Caudate nucleus (tissue), 63 donors: ENCODE measurements at places on chromosomes 3 and 15.

- DNase-seq = no peak
These were observed 58.9 kb downstream of the SNRK start for GRCh38 chr3:43345246-43345645.

DNA sequence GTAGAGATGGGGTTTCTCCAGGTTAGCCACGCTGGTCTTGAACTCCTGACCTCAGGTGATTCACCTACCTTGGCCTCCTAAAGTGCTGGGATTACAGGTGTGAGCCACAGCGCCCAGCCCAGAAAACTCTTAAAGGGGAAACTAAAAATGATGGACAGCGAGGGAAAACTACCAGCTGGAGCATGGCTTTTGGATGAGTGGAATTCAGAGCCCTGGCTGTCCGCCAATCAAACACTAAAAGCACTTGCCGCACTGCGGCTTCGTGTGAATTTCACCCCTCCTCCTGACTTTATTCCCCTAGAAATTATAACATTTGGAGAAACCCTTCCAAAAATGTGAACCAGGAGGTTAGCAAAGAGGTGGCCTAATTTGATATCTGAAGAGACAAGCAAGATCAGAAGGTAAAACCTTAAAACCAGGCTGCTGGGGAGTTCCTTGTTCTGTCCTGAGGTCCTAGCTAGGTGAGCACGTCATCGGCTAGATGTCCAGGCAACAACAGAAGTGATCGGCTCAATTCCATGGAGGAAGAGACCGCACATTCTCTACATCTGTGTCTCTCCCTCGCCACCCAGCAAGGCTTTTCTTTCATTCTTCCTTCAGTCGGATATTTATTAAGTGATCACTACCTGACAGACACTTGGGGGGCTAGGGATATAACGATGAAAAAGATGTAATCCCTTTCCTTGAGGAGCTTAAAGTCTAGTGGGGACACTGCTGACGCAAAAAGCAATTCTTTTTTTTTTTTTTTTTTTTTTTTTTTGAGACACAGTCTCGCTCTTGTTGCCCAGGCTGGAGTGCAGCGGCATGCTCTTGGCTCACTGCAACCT, 1.7 kb downstream of the TM4SF19 start:
- DNase-seq = no peak

- DNase-seq = no peak
These were observed 52.2 kb upstream of the ACTC1 start for GRCh38 chr15:34847598-34847997.

DNA sequence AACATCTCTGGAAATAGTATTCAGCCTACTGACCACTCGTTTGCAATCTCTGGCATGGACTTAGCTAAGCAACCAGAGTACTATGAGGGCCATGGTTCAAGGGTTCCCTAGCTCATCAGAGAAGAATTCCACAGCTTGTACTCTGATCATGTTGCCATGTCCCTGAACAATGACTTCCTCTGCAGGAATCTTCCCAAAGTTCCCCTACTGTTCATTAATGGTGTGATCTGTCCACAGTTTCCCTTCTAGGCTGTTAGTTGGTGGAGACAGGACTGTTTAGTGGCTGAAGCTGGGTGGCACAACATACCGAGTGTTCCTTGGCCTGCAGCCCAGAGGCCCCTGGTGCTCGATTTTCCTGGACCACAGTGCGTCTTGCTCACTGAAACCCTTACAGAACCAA, 44.4 kb upstream of the GALNT15 start:
- no peak for DNase-seq

DNA sequence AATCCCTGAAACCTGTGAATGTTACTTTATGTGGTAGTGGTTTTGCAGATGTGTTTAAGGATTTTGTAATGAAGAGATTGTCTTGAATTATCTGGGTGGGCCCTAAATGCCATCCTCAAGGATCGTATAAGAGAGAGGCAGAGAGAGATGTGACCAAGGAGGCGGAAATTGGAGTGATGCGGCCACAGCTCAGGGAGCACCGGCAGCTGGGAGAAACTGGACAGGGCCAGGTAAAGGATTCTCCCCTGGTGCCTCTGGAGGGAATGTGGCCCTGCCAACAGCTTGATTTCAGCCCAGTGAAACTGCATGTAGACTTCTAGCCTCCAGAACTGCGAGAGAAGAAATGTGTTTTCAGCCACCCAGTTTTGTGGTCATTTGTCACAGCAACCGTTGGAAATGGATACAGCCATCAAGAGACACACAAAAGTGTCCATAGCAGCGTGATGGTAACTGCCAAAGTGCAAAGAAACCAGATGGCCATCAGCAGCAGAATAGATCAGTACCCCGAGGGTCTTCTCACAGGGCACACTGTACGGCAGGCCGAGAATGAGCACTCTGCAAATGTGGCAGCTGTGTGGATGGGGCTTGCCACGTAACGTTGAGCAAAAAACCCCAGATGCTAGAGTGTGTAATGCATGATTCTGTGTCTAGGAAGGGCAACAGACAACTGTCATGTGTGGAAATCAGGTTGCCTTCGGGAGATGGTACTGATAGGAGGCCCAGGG, 12.2 kb downstream of the APBA2 start:
- no peak for DNase-seq

- no peak for DNase-seq
These were observed 15.2 kb downstream of the RFTN1 start for GRCh38 chr3:16498130-16498890.

GRCh38 chr15:73394782-73395181, 26.0 kb upstream of the HCN4 start:
- DNase-seq = no peak

DNA sequence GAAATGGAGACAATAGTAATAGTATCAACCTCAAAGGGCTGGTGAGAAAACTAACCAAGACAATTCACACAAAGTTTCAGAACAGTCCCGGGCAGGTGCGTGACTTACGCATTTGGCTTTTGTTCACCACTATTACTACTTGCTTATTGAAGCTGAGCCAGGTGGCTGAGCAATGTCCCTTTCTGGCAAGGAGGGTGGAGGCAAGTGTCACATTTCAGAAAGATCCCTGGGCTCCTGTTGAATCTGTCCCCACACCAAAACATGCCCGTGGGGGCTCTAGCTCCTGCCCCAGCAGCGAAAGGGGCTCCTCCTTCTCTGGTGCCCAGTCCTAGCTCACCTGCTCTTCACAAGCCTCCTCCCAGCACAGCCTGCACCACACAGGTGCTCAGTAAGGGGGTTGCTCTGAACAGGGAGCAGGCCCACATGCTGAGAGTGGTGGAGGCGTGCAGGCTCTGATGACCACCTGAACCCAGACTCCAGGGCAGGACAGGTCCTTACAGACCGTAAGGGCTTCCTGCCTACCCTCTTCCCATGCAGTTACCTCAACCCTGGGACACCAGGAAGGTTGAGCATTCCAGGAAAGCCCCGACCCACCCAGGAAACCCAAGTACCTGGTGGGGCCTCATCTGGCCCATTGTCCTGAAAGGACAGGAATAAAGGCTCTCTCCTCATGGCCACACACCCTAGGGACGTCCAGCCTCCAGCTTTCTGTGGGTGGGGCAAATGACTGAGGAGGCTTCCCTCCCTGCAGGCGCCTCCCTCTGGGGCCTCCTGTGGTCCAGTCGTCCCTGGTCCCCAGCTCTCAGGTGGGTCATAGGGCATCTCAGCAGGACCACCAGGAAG, 32.6 kb downstream of the SEMA7A start:
- no peak for DNase-seq

- DNase-seq = no peak
These were observed 159.4 kb downstream of the ZIC4 start for GRCh38 chr3:147246906-147247305.

GRCh38 chr3:36813305-36813704, 49.0 kb upstream of the DCLK3 start:
- peak; percentile 23 for DNase-seq

- no peak for DNase-seq
These were observed 158.3 kb downstream of the SLCO3A1 start for GRCh38 chr15:92011611-92012367.

GRCh38 chr3:190366133-190366532, 21.8 kb upstream of the CLDN16 start:
- no peak for DNase-seq

- DNase-seq = no peak
These were observed 16.5 kb upstream of the REC114 start for GRCh38 chr15:73426323-73426994.

- no peak for DNase-seq
These were observed 11.1 kb downstream of the WDR53 start for GRCh38 chr3:196557236-196557635.

- DNase-seq = no peak
These were observed 19.9 kb upstream of the TATDN2 start for GRCh38 chr3:10228248-10228950.

GRCh38 chr3:157650172-157650571, 147.0 kb upstream of the VEPH1 start:
- no peak for DNase-seq

- no peak for DNase-seq
These were observed 56.7 kb upstream of the TSEN2 start for GRCh38 chr3:12427551-12427950.
